Left kidney (tissue), 8 donors: ENCODE measurements at places on chromosomes 16 and 17. TPM values are rescaled to one million over a fixed set of nuclear protein-coding genes. Genes with fewer than 3 reads are reported as not detected.

DNA sequence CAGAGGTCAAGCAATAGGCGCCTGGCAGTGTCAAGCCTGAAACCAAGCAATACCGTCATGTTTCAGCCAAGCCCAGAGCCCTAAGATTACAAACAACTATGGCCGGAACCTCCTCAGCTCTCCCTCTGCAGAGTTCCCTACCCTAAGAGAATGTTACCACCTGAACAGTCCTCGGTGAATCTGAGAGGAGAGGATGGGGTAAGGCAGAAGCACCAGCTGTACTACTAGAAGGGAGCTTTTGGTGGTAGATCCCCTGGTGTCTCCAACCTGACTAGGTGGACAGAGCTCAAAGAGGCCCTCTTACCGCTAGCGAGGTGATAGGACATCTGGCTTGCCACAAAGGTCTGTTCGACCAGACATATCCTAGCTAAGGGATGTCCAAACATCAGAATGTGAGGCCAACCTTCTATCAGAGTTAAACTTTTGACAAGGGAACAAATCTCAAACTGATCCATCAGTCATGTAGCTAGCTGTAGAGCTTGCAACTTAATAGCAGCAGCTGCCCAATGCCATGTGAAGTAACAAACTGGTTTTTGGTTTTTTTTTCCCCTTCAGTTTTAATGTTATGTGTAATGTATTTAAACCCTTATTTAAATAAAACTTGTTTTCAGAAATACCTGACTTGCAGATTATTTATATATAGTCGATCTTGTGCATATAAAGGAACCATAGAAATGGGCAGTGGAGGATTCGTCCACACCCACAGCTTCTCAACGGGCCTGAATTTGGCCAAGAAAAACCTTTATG, 2.5 kb downstream of the EIF1 start:
- no peak for DNase-seq

TNFRSF17 gene
- polyA plus RNA-seq = 0.18 TPM

LPCAT2 gene
- 12.3 TPM for polyA plus RNA-seq

GRCh38 chr16:52318302-52319009, 228.5 kb downstream of the TOX3 start:
- no peak for DNase-seq

SNX20 gene
- polyA plus RNA-seq = 0.38 TPM

DNA sequence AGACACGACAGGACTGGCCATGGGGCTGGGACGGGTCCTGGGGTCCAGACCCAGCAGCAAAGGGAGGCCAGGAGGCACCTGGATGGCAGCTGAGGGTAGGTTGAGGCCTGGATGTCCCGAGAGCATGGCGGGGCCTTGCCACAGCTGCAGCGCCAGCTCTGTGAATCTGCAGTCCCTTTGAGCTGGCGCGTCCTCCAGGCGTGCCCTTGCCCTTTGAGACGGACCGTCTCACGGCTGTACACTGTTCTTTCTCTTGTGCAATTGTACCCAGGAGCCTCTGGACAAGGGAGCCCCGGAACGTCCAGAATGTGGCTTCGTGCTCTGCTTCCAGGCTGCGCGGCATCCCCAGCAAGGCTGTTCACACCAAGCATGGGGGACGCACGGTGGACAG, 69.5 kb upstream of the CIBAR2 start:
- DNase-seq = no peak

MAP2K4 gene
- 48.0 TPM for polyA plus RNA-seq

CARD14 gene
- polyA plus RNA-seq = 2.2 TPM

HBA2 gene
- polyA plus RNA-seq = 570 TPM

SLC43A2 gene
- 27.1 TPM for polyA plus RNA-seq
